C1 segment of cervical spinal cord (tissue), 14 donors: ENCODE measurements at places on chromosomes 11 and 22.

GRCh38 chr22:43402128-43402527, 9.7 kb upstream of the MPPED1 start:
- no peak for DNase-seq

DNA sequence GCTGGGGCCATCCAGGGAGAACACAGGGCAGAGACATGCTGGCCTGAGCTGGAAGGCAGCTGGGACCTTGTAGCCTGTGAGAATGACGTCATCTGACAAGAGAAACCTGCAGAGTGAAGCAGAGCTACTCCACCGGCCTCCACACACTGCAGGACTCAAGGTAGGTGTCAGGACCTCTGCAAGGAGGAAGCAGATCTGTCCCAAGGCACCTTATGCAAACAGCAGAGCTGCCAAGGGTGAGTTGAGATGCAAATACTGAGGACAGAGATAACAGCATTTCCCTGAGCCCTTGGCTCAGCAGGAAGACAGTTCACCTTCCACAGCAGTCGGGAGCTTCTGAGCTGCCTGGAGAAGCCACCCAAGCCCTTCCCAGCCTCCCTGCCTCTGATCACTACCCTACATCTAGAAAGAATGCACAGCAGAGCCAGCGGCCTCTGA, 51.9 kb upstream of the IGSF9B start:
- DNase-seq = no peak

DNA sequence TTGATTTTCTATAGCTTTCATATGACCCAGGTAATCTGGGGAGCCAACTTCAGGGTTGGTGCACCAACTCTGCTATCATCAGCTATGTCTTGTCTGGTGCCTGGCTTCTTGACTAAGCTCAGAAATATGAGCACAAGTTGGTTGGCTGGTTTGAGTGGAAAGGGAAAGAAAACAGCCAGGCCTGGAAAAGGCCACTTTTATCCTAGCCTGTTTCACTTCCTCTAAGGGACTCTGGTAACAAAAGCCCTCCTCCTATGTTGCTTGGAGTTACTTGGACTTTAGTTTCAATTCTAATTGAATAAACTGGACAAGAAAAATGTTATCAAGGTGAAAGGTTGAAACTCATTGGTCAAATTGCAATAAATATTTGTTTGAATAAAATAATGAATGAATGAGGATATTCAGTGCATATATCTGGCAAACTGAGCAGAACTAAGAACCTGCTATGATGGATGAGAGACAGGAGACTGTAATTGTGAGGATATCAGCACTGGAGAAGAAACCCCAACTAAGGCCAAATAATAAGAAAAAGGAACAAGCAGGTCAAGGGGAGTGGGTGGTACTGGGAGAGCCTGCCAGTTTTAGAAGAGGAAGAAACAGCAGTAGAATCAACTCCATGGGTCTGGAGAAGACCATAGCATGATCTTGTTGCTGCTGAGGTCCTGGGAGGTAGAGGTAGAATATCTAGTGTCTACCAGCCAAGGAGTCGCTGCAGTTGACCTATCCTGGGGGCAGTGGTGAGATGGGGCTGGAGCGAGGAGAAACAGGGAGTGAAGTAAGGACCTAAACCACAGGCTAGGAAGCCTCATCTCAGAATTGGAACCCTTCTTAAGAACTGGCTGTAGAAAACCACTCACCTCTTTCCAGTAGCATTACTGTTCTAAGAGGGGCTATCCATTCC, 8.2 kb downstream of the ROBO4 start:
- DNase-seq = no peak

- no peak for DNase-seq
Observed at GRCh38 chr11:78000193-78000592, 5.7 kb upstream of the INTS4 start.

- no peak for DNase-seq
Observed at GRCh38 chr11:104968856-104969776, 742 bp upstream of the CASP4 start.

DNA sequence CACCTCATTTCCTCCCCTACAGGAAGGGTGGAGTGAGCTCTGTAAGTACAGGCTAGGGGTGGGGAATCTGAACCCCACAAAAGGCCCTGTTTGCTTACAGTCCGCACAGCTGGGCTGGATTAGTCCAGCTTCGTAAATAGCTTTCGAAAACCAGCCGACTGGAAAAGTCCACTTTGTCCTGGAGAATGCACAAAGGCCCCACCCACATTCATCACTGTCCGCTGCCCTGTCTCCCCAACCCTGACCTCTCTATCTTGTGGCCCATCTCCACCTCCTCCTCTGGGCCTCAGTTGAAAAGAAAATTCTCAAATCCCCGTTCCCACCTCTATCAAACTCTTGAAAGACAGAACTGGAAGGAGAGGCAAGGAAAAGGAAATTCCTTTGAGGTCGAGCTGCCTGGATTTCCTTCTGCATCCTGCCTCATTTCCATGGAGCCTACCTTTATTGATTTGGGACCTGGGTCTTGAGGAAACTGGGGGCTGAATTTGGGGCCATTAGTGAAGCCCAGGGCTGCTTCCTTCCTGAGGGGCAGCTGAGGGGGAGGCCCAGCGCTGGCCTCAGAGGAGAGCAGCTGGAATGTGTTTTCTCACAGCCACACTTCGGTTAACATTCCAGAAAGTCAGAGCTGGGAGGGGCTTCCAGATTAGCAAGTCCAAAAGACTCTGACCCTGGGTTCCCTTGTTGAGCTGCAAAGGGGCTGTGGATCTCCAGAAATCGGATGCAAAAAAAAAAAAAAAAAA, 147.6 kb downstream of the FBXO7 start:
- no peak for DNase-seq

GRCh38 chr11:134725716-134726639, 313.9 kb upstream of the B3GAT1 start:
- DNase-seq = no peak

DNA sequence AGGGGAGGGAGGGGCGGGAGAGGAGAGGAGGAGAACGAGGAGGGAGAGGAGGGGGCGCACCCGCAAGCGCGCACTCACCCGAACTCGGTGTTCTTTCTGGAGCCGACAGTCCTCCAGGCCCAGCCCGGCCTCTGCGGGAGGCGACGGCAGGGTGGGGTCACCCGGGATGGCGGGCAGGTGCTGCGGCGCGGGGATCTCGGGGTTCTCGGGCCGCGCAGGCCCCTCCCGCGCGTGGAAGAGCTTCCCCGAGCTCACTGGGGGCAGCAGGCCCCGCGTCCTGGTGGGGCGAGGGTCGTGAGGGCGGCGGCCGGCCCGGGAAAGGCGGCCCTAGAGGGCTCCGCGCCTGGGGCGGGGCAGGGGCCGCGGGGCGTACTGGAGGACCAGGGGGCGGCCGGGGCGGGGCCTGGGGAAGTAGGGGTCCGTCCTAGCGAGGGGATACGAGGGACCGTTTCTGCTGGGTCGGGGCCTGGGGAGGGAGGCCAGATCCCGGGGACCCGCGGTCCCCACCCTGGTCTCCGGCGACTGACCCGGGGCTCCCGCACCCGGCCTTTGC, 5.2 kb downstream of the LMNTD2 start:
- no peak for DNase-seq
